ENCODE measurements at places on chromosomes 5 and 9.

DNA sequence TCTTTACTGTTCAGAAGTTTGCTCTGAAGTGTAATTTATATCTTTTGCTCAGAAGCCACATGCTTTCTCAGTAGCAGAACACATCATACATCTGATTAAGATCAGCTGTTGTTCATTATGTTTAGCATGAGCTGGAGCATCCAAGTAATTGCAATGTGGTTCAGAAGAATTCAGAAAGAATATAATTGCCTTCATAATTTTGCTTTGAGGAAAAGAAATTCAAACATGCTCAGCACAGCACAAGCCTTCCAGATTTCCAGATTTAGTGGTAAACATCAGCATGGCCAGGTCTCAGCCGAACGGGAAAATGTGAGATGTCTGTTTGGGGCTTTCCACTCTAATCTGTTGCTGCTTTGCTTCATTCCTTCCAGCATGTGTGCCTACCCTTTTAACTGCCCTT lies 65.9 kb downstream of the ITGA1 start:
- no peak for DNase-seq

GRCh38 chr5:144260121-144260520 lies 89.4 kb downstream of the KCTD16 start:
- DNase-seq = no peak

- DNase-seq = peak; percentile 78
Measured at GRCh38 chr5:43039471-43040286, 440 bp downstream of the ANXA2R start.

- DNase-seq = no peak
Measured at GRCh38 chr9:80922544-80922943, 766.8 kb downstream of the TLE1 start.

DNA sequence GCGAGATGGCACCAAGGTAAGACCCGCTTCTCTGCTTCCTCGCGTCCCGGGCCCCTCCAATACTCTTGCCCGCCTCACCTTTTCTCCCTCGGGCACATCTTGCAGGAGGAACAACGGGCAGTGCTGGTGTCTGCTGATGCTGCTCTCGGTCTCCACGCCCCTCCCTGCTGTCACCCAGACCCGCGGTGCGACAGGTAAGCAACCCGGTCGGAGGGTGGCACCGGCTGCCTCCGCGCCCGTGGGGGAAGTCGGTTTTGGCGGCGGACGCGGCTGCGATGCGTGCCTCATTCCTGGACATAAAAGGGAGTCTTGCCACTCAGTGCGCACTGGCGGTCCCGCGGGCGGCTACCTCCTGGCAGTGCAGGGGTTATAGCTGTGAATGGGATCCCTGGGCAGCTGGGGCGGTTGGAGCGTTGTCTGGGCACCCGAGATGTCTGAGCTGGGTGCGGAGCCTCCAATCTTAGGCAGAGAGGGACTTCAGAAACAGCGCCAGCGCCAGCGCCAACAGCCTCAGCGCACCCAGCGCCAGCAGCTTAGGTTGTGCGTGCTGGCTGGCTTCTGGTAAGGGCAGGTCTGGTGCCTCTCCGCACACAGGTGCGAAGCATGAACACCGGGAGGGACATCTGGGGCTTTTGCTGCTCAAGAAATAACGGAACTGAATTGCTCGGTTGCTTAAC lies 488 bp downstream of the COL15A1 start:
- DNase-seq = no peak

DNA sequence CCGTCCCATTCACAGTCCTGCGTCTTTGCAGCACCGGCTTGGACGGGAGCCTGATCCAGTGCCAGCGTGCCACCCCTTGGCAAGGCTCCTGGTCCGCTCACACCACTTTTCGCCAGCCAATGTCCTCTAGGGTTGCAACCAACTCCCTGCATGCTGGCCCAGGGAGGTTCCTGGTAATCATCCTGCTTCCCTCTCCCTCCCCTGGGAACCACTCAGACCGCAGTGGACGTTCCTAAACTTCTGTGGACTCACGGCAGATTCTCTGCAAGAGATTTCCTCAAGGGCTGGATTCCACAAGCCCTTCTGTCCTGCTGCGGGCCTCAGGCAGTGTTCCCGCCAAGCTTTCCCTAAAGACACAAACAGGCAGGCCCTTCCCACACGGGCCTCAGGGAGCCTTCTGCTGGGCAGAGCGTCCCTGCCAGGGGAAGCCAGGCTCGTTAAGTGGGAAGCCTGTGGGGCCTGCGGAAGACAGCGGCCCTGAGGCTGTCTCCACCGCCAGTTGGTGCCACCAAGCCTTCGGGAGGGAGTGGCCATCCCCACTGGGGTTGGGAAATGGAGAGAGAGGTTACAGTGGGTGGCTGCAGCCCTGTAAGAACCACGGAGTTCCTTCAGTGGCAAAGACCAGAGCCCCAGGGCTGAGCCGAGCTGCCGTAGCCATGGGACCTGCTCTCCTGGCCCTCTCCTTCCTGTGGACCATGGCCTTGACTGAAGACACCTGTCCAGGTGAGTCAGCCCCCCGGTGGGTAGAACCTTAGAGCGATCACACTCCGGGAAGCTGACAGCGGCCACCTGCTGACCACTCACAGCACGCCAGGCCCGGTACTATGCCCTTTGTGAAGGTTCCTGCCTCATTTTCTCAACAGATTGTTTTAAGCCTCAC lies 16.4 kb upstream of the FCN2 start:
- DNase-seq = no peak

- no peak for DNase-seq
Measured at GRCh38 chr5:14155075-14155474, 11.9 kb downstream of the TRIO start.

DNA sequence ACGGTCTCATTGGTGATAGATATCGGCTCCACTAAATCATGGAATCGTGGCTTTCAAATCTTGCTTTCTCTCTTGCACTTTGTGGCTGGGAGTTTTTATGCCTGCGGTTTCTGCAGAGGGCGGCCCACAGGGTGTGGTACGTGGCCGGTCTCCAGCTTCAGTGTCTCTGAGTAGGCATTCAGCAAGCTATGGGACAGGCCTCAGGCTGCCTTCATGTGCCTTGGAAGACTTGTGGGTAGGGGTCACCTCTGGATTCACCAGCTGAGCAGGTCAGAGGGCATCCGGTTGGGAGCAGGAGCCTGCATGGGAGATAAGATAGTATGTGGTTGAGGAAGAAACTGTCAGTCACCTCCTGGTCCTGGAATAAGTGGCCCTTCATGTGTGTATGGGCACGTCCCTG lies 47.7 kb downstream of the AMBP start:
- DNase-seq = no peak

GRCh38 chr5:135243556-135244285 lies 155.3 kb downstream of the MACROH2A1 start:
- no peak for DNase-seq
